ENCODE measurements at places on chromosomes 6 and 20.

DNA sequence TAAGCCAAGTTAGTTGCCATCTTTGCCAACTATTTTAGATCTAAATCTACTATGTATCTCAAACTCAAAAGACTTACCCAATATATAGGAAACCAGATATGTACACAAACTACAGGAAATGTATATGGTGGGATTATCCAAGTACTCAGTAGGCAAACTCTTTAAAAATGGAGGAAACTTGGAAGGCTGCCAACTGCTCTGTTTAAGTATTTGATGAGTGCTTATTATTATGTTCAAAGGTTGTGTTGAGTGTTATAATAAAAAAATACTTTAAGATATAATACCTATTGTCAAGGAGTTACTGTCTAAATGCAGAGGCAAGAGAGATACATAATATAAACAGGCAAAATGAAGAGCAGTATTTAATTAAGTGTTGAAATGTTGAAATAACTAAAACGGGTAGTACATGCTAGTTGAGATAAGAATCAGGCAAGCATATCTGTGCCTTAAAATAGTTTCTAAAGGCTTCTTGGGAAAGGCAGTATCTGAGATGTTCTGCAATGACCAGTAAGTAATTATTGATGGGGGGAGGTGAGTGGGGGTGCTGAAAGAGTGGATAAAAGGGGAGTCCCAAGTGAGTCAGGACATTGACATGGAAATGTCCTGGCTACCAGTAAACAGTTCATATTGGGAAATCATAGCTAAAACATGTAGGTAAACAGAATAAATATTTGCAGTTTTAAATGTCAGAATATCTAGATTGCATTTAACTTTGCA lies 6.5 kb upstream of the DST start:
- no peak for DNase-seq

DNA sequence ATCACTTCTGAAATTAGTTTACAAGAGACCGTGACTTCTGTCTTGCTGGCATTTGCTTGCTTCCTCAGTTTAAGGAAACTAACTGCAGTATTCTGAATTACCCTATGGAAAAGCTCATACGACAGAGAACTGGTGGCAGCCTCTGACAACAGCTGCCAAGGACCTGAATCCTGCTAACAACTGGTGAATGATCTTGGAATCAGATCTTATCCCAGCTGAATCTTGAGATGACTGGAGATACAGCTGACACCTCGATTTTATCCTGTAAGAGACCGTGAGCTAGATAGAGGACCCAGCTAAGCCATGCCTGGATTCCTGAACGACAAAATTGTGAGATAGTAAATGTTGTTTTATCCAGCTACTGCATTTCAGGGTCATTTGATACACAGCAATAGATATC lies 202.3 kb downstream of the OGFRL1 start:
- DNase-seq: no peak

DNA sequence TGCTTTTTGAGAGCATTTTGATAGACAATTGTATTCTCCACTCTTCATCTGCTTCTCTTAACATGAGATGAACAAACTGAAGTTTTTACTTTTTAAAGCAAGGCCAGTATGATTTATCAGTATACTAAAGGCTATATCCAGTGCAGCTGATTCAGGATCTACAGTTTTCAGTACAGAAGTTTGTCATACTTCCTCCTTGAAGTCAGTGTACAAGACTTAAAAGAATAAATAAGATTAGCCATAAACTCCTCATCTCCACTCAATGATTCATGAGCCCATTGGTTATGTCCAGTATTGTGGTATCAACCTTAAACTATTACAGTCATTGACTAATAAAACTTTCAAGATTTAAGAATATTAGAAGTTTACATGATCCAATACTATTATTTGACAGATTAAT lies 374.8 kb upstream of the EPHA7 start:
- no peak for DNase-seq

DNA sequence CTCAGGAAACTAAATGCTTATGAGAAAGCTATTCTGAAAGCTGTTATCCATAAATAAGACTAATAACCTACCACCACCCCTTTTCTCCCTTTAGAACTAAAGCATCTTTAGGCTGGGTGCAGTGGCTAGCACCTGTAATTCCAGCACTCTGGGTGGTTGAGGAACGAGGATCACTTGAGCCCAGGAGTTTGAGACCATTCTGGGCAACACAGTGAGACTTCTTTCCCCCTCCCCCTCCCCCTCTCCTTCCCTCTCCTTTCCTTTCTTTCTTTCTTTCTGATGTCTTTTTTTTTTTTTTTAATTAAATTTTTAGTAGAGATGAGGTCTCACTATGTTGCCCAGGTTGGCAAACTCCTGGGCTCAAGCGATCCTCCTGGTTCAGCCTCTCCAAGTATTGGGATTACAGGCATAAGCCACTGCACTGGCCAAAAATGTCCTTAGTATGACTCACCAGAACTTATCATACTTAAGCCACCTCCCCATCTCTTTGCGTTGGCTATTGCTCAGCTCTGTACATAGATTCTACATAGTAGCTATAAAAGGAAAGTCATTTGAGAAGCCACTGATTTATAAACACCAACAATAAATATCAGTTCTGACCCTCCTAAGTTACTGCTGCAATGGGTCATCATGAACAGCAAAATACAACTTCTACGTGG lies 54.8 kb upstream of the SPDEF start:
- DNase-seq: no peak

Measured in stimulated activated naive CD4-positive, alpha-beta T cell treated with Interleukin-2 at 50 U/mL for 16 hours (primary cell).